ENCODE measurements at places on chromosomes 11 and 22.

DNA sequence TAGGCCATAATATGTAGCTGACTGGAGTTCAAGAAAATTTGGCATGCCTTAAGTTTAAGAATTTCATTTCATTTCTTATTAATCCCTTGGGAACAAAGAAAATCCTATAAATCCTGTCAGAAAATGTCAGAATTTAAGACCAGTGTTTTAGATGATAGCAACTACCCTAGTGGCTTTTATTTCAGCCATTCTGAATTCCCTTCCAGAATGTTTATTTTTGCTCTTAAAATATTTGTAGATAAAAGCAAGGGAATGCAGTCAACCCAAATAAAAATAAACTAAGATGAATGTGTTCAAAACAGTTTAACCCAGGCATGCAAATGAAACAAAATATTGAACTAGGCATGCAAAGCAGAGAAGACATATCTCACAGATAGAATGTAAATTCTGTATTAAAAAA, 356.9 kb upstream of the LRRC4C start:
- no peak for DNase-seq

GRCh38 chr11:934527-934926, 8.9 kb downstream of the AP2A2 start:
- DNase-seq = no peak

DNA sequence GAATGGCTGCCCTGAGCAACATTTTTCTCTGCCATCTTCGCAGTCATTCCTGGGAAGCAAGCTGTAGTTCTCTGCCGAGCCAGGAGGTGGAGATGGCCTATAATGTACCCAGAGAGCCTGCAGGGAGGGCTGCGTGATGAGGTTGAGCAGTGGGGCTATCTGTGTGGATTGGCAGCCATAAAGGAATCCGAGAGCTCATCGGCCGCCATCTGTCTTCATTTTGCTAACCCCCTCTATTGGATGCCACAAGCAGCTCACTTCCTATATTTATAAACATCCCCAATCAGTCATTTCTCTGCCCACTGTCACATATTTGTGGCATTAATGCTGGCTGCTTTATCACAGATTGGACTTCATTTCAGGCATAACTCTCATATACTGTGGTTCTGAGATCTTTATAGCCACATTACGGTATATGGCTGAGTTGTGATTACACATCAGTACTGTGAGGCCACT, 209.5 kb downstream of the NTM start:
- no peak for DNase-seq

DNA sequence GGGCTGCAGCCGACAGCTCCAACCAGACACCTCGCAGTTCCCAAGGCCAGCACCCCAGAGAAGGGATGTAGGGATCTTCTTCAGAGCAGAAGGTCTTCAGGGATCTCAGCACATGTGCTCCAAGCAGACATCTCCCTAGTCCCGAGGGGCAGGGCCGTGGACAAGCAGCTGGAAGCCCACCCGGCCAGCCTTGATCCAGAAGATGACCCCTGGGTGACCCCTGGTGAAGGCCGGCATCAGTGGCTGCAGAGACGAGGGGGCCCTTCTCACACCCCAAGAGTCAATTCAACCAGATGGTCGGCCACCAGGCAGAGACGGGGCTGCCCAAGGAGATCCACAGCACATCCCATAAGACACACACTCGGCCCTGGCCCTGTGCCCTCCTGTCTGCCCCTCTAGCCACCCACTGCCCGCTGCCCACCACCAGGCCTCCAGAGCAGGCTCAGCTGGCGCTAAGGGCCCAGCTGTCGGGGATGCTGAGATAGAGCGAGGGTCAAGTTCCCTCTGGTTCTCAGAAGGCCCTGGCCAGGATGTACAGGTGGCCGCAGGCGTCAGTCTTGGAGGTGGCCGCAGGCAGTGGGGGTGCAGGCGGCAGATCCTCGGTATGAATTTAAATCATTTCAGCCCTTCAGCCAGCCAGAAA, 168.3 kb downstream of the BRD1 start:
- DNase-seq = no peak

- DNase-seq = no peak
These were observed 148.5 kb downstream of the GRIK4 start for GRCh38 chr11:120660024-120660565.

DNA sequence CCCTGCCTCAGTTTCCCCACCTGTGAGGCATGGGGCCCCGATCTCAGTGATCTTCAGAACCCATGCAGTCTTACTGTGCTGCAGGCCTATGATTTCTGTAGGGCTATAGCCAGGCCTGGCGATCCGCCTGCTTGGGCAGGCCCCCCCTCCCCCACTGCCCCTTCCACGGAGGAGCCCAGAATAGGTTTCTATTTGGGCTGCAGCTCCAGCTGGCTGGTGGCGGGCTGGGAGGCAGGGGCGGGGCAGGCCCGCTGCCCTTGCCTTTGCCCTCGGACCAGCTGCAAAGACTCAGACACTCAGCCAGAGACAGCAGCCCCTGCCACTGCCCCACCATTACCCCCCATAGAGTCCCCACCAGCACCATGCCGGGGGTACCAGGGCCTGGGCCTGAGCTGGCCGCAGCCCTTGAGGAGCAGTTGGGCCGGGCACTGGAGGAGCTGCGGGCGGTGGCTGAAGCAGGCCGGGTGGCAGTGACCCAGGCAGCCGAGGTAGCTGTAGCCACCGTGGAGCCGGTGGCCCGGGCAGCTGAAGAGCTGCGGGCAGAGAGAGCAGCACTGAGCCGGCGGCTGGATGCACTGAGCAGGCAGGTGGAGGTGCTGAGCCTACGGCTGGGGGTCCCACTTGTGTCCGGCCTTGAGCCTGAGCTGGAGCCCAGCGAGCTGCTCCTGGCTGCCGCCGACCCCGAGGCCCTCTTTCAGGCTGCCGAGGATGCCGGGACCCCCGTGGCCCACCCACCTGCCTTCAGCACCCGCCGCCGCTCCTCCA, 12.2 kb downstream of the SMTN start:
- no peak for DNase-seq

DNA sequence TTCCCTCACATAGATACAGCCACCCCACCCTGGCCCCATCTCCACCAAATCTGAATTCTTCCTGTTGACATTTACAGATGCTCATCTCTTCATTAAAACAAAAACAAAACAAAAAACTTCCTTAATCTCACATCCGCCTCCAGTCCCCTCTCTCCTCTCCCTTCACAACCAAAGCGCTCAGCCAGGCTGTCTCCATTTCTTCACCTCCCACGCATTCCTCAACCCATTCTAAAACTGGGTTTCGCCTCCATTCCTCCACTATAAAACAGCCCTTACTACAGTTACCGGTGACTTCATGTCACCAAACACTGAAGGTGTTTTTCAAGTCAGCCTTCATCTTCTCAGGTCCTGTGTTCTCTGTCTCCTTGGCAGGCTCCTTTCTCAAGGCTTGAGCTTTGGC, 9.6 kb downstream of the BACE1-AS start:
- DNase-seq = no peak

DNA sequence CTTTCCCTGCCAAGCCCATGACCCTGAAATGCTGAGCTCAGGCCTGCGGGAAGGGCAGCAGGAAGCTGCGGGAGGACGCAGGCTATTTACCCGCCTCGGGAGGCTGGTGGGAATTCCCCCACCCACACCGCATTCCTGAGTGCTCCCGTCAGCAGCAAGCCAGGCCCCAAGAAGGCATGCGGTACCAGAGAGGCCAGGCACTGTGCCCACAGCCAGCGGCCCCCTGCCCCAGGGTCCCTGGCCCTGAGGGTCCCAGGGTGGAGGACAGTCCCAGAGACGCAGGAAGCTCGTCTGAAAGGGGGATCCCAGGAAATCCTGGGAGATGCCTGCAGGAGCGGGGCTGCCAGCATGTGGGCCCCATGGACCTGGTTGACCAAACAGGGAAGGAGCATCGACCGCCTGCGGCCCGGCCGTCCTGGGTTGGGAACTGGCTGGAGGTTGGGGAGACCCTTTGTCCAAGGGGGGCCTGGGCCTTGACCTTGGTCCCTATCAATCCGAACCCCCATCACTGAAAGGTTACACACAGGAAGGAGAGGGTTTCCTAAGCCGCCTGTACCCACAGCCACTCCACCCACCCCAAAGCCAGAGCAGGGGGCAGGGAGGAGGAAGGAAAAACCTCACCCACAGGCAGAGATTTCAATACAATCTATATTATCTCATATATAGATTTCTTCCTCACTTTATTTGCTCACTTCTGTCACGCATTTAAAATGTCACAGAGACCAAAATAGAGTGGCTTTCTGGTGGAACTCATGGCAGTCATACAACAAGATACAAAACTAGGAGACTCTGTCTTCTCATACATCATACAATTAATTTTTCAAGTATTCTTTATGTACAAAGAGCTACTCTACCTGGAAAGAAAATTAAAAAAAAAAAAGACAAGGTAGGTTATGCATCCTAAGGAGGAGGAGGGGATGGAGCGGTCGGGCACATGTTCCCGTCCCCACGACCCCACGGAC, 17.1 kb downstream of the MAFF start:
- DNase-seq = no peak

- DNase-seq = no peak
These were observed 4.6 kb downstream of the SLC1A2 start for GRCh38 chr11:35414776-35415175.

GRCh38 chr11:4662876-4663275, 19.1 kb downstream of the OR51E1 start:
- no peak for DNase-seq

GRCh38 chr11:78784321-78785061, 209.8 kb upstream of the NARS2 start:
- DNase-seq = no peak

DNA sequence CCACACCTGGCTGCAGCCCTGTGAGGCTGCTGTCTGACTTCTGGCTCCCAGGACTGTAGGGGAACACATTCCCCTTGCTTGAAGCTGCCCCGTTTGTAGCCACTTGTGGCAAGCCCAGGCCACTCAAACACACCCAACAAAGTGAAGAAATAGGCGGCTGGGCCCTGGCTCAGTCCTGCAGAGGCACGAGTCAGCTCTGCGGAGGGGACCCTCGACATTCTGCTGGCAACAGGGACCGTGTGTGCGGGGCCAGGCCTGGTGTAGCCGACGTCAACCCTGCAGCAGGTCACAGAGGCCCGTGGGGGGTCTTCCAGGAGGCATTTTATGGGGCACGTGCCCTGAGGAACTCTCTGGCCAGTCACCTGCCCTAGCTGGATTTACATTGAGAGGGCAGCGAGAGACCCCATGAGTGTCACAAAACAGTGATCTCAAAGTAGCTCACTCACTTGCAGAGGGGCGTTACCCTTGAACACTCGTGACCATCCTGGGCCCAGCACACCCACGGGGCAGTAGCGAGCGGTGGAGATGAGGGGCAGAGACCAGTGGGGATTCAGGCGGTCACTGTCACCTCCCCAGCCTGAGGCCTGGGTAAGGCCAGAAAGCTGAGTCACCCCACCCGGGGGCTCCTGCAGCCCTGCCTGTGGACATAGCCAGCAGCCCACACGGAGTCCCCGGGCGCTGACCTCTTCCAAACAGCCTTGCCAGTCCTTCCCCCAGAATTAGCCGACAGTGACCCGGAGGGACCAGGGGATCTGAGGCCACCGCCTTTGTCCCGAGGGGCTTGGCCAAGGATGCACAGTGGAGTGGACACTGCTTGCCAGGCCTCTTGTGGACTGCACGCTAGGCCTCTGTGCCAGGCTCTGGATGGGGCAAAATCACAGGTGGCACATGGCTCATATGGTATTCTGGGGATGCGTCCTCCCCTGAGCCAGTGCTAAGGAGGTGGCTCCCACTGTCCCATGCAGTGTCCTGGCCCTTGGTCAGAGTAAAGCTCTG, 139.5 kb downstream of the CTTN start:
- no peak for DNase-seq

- DNase-seq = no peak
These were observed 131.1 kb upstream of the OPCML start for GRCh38 chr11:133663135-133663985.

DNA sequence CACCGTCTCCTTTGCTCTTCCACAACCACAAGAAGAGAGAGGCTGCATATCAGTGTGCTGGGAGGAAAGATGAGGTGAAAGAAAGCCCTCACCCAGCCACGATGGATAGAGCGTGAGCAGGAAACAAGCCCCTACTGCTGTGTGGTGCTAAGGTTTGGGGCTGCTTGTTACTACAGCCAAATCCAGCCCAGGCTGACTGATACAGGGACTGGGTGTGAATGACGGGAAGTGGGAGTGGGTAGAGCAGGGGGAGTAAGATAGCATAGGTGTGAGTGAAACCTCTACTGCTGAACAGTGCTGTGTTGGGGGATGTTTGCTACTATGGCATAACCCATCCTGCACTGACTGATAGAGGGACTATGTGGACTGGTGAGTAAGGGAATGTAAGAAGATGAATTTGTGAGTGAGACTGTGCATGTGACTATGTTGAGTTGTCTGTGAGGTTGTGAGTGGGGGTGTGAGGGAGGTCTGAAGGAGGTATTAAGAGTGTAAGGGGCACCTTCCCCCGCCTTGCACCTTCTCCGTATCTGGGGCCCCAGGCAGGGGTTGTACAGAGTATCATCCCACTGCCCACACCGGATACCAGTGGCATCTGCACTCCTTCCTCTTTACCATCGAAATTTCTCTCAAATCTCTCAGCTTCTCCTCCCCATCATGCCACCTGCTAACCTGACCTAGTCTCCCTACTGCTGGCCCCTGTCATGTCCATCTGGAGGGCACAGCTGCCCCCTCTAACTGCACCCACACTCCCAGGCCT, 91.5 kb downstream of the MN1 start:
- DNase-seq = no peak

DNA sequence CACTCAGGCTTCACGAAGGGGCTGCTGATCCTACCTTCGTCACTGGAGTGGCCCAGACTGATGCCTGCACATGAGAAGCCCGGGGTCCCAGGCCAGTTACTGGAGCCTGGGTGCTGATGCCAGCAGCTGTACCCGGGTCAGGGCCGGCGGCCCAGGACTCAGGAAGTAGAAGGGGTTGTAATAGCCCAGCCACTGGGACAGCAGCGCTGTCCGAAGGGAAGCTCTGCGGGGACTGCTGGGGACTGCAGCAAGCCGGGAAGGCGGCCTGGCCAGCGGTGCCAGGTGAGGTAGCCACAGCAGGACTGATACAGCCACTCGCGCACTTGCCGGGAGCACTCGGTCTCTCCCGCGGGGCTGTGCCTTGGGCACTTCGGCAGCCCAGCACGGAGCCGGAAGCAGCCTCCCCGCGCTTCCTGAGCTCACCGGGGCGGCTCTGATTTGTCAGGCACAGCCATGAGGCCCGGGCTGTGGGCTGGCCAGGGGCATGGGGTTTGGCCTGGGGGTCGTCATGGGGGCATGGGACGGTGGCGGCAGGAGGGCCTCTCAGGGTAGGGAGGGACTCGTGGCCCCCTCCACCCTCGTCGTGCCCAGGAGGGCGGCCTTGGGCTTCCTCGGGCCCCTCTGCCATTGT, 13.9 kb upstream of the OR8K1 start:
- no peak for DNase-seq

DNA sequence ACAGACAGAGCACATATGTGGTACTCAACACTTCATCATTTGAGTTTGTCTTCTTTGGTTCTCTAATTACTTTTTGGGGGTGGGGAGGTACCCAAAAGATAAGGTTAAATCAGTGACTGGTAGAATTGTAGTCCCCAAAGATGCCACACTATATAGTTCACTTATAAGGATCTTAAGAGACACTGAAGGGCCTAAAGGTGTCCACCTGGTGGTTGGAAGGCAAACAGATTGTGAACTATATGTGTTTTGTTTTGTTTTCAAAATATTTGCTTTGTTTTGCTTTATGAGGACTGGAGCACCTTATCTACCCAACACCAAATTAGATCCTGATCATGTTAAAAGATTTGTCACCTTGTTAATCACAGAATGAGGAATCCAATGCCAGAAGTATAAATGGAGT, 136.1 kb downstream of the DCDC1 start:
- DNase-seq = no peak

Data from stimulated activated CD4-positive, alpha-beta T cell treated with anti-CD3 and anti-CD28 coated beads, Interleukin-1b, Interleukin-23, amount 100 ng/mL, for 1 hour (primary cell).